ENCODE measurements at places on chromosomes 11 and 22.

- DNase-seq = no peak
These were observed 725.8 kb upstream of the KIRREL3 start for GRCh38 chr11:127726367-127726766.

DNA sequence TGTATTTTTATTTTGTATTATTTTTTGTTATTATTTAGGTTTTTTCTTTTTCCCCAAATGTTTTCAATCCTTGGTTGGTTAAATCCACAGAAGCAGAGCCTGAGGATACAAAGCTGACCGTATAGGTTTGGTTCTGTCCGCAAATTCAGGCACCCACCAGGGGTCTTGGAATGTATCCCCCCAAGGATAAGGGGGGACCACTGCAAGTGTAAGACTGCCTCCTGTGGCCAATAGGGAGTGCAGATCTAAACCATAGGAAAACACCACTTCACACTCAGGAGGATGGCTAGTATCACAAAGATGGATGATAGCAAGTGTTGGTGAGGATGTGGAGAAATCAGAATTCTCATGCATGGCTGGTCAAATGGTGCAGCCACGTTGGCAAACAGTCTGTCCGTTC is 20.0 kb downstream of the CPT1A start:
- DNase-seq = no peak

- DNase-seq = no peak
These were observed 44.3 kb downstream of the PTPRJ start for GRCh38 chr11:48024635-48025071.

GRCh38 chr11:131246663-131247062 is 123.8 kb upstream of the NTM start:
- no peak for DNase-seq

- no peak for DNase-seq
These were observed 9.3 kb downstream of the SLC25A1 start for GRCh38 chr22:19169002-19169946.

GRCh38 chr11:129705341-129705740 is 110.3 kb upstream of the TMEM45B start:
- DNase-seq = no peak

DNA sequence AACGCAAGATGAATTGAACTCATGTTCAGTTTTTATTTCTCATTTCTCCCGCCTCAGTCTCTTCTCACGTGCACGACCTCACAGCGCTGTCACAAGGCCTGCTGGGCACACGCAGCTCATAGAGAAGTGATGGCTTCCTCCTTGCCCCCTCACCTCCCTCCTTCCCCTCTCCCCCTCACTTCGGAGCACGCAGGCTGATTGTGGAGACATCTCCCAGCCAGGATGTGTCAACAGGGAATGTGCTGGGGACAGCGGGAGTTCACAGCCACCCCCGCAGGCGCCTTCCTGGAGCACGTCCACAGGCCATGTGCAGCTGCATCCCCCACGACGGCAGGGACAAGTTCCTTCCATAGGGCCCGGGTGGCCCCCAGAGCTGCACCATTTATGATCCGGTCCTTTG is 29.1 kb upstream of the KRTAP5-6 start:
- no peak for DNase-seq

DNA sequence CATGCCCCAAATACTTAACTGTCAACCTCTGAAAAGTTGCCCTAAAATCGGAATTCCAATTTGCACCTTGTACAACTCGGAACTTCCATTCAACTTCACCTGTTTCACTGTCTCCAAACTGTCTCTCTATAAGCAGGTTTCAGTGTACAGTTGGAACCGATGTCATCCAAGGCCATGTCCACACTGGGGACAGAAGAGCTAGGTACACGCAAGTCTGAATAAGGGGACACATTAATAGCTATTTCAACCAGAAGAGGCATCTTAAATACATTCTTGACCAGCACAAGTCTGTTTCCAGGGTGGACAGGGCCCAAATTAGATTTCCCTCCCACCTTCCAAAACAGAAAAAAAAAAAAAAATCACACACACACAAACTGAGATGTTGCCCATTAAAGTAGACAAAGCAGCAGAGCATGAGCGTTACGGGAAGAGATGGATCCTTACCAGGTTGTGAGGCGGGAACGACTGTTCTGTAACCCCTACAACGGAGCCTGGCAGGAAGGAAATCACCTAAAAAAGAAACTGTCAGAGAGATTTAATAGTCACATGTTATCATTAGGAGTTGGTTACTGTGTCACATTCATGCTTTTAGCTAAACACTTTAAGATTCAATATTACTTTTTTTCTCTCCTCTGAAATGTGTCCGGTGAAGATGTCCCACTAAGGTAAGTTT is 1.7 kb downstream of the CREBZF start:
- no peak for DNase-seq

Data from C1 segment of cervical spinal cord (tissue), 14 donors.